ENCODE measurements at places on chromosomes 12 and 14. TPM values are rescaled to one million over a fixed set of nuclear protein-coding genes. Genes with fewer than 3 reads are reported as not detected.

DNA sequence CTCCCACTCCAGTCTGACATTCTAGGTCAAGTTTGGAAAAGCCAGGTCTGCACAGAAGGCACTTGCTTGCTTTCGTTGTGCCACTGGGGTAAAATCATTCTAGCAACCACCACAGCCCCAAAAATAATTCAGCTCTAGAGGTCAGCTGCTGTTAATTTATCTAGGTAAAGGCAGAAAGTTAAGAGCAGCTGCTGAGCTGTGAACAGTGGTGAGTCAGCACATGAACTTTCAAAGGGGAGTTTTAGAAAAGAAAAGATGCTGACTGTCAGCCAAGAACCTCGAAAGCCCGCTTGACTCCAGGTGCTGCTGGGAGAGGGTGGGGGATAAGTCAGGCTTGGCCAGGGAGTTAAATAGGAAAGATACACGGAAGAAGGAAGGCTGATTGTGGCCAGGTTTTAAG lies 12.7 kb downstream of the CCDC197 start:
- no peak for DNase-seq

DNA sequence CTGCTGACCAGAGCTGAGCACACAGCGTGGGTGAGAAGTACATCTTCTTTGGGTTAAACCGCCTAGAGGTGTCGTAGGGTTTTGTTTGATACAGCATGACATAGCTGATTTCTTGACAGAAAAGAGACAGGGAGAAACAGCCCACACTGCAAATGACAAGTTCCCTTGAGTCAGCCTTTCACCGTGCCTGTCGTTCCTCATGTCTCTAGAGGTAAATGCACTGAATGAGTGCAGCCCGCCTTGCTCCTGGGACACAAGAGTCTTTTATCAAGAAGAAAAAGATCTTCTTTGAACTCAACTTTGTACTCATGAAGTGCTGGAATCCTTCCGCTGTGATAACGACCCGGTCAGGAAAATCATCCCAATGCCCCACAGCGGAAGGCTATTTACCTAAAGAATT lies 77.6 kb downstream of the TMEM132D start:
- no peak for DNase-seq

NTN4 gene
- polyA plus RNA-seq = 582 TPM

POTEM gene
- polyA plus RNA-seq = not detected

GRCh38 chr12:12209043-12209442 lies 57.8 kb downstream of the LRP6 start:
- no peak for DNase-seq

- no peak for DNase-seq
Observed at GRCh38 chr12:104751120-104751519, 207.0 kb downstream of the SLC41A2 start.

Data from BJ (cell line).